ENCODE measurements at places on chromosomes 7 and 10.

- ATAC-seq: no peak
Observed at GRCh38 chr7:3937146-3937545, 636.1 kb downstream of the SDK1 start.

- no peak for ATAC-seq
Observed at GRCh38 chr10:56561336-56561735, 200.3 kb upstream of the ZWINT start.

DNA sequence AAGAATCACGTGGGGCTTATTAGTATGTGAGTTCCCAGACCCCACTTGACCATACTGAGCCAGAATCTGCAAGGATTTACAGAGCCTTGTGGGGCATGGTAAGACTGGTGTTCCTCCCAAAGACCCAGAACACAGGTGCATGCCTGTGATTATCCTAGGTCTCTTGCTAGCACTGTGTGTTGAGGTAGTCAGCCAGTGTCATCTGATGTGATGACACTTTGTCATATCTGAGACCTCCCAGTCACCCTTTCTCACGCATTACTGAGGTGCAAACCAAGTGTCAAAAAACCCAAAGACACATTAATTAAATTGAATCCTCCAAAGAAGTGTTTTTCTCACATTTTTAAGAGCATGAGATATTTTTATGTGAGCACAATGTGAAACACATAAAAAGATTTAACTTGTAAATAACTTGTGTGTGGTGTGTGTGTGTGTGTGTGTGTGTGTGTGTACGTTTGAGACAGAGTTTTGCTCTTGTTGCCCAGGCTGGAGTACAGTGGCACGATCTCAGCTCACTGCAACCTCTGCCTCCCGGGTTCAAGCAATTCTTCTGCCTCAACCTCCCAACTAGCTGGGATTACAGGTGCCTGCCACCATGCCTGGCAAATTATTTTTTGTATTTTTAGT, 162.0 kb upstream of the PRPS1L1 start:
- ATAC-seq: no peak

- ATAC-seq: no peak
Observed at GRCh38 chr7:75928568-75928914, 13.6 kb downstream of the POR start.

Measured in gastroesophageal sphincter (tissue), 4 donors.